ENCODE measurements at places on chromosomes 4 and X. TPM values are rescaled to one million over a fixed set of nuclear protein-coding genes. Genes with fewer than 3 reads are reported as not detected.

The ATRX gene
- total RNA-seq: 70.6 TPM

The GPC4 gene
- not detected for total RNA-seq

The AADAT gene
- not detected for total RNA-seq

GRCh38 chrX:9522378-9523155, 57.7 kb downstream of the TBL1X start:
- no peak for DNase-seq

DNA sequence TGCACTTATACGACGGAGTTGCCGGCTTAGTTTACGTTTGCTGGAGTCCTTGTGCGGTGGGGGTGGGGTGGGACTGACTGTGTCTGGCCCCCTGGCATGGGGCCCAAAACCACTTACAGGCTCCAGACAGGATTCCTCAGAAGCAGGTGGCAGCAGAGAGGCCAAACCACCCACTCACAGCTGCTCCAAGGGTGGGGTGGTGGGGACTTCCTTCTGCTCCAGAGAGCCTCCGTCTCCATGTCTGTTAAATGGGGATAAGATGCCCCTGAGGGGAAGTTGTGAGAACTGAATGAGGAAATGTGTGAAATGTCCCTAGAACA, 36.7 kb downstream of the PSAPL1 start:
- no peak for DNase-seq

DNA sequence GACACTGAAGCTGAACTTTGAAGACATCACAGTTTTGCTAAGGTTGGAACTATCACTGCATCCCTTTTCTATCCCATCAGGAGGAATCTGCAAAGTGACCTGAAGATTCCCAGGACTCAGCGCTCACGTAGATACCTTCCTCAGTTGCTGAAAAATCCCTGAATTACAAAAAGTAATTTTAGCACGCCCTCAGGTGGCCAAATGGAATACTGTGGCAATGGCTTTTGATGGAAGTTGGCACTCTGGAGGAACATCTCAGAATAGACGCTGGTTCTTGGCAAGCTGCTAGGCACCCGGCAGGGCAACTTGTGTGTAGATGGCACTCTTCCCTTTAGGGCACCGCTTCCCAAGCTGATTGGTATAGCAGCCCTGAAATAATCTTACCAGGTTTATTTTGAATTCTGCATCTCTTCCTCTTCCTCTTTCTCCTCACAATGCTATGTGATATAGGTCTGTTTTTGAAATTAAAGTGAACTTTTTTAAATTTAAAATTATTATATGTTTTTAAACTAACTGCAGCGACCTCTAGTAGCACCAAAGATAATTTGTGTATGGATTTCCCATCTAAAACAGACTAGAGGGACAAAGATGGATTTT, 16.3 kb upstream of the ESX1 start:
- peak; percentile 59 for DNase-seq

- DNase-seq: no peak
Measured at GRCh38 chr4:10504570-10505179, 47.4 kb upstream of the ZNF518B start.

- no peak for DNase-seq
Measured at GRCh38 chrX:45274576-45274975, 73.9 kb upstream of the DIPK2B start.
